Esophagus muscularis mucosa (tissue), 4 donors: ENCODE measurements at places on chromosomes 2 and 18. TPM values are rescaled to one million over a fixed set of nuclear protein-coding genes. Genes with fewer than 3 reads are reported as not detected.

DNA sequence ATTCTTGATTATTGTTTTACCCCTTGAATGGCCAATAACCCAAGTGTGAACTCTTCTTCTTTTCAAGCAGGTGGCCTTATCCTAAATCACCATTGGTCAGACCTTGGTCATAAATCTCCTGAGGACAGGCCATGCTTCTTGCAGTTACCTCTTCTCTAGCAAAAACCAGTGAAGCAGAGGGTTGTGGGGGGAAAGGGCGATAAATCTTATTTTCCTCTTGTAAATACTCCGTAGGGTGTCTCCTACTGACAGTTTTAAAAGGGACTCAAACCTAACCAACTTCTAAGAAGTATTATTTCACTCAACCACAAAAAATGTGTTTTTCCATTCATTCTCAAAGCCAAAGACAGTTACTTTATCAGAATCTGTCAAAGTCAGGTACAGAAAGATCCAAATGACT lies 168.1 kb upstream of the RMP24 start:
- no peak for DNase-seq

- no peak for DNase-seq
Observed at GRCh38 chr18:1958798-1959197, 612.5 kb downstream of the METTL4 start.

CHRNG gene
- total RNA-seq = not detected

DNA sequence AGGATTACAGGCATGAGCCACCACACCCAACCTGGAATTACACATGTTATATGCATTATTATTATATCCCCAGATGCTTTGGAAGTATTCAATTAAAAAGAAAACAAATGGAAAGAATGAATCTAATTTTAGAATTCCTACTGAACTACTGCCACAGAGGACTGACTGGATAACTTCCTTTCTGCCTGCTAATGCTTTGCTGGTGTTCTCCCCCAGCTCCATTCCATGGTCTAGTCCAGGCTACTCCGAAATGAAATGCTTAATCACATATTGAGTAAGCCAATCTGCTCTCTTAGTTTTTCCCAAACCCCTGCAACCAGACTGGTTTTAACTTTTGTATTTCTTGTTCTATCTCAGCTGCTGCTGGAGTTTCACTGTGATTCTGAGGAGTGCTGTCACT lies 519.1 kb downstream of the SOX11 start:
- DNase-seq = no peak

DNA sequence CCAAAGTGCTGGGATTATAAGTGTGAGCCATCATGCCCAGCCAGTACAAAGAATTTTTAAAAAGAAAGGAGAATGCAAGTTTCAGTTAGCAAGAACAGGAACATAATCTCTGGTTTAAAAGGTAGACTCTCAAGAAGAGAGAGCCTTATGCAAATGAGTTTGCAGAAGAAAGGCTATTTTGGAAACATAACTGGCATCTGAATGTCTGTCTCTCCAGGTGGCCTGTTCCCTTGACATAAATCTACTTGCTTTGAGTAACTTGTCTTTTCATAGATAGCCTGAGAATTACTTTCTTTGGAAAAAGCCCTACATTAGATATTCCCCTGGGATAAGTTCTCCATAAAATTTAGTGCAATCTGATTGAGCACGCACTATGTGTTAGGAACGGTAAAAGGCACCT lies 109.6 kb downstream of the ICOS start:
- DNase-seq = no peak

DNA sequence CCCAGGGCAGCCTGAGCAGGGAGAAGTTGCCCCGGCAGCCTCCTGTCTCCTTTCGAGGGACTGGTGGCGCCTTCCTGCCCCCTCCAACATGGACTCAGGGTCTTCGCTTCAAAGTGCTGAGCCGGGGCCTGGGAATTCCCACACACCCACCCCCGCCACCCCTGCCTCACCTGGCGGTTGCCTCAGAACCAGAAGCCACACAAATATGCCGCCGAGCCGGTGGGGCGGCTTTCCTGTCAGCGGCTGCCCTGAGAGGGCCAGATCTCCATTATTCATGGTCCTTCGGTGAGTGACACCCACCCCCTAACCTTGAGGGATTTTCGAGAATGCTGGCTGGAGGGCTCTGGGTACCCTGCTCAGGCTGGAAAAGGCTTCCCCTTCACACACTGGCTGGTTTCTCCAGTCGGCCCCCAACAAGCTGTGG lies 71.7 kb downstream of the SMAD7 start:
- no peak for DNase-seq

DNA sequence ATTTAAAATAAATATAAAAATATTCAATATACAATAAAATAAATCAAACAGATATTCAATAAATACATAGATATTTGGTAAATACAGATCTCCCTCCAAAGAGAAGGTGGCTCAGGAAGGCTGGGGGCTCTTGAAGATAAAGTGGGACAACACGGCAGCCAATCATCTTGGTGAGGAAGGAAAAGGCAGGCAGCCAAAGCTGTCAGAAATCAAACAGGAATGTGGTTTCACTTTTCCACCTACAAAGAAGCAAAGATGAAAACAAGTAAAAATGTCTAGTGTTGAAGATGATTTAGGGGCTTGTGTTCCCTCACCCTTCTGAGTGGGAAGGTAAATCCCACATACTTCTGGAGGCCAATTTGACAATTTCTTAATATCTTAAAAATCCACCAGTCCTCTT lies 85.7 kb downstream of the B3GNT2 start:
- no peak for DNase-seq
